ENCODE measurements at places on chromosomes 2 and 18.

GRCh38 chr2:107374249-107374648 is 452.4 kb upstream of the RGPD4 start:
- no peak for DNase-seq

DNA sequence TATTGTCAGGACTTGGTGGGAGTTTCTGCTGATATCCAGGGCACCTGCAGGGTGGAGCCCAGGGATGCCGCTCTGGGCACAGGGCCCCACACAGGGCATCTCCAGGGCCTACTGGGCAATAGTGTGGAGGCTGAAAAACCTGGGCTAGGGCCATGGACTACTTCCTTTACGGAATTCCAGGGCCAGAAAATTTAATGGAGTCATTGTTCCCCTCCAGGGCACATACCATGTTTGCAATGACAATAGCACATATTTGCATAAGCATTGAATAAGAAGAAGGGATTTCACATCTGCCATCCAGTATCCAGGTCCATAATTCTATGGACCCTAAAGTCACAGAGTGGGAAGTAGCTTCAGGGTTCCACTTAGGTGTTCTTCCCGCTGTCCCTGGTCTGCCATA is 103.8 kb upstream of the TPO start:
- DNase-seq: no peak

- no peak for DNase-seq
These were observed 111.1 kb downstream of the FHOD3 start for GRCh38 chr18:36408606-36409005.

GRCh38 chr18:12686100-12686499 is 16.4 kb downstream of the CEP76 start:
- DNase-seq: peak; percentile 59

- DNase-seq: no peak
These were observed 400.3 kb upstream of the PKDCC start for GRCh38 chr2:41647468-41648050.

- DNase-seq: no peak
These were observed 118.9 kb upstream of the STON1 start for GRCh38 chr2:48411046-48411445.

DNA sequence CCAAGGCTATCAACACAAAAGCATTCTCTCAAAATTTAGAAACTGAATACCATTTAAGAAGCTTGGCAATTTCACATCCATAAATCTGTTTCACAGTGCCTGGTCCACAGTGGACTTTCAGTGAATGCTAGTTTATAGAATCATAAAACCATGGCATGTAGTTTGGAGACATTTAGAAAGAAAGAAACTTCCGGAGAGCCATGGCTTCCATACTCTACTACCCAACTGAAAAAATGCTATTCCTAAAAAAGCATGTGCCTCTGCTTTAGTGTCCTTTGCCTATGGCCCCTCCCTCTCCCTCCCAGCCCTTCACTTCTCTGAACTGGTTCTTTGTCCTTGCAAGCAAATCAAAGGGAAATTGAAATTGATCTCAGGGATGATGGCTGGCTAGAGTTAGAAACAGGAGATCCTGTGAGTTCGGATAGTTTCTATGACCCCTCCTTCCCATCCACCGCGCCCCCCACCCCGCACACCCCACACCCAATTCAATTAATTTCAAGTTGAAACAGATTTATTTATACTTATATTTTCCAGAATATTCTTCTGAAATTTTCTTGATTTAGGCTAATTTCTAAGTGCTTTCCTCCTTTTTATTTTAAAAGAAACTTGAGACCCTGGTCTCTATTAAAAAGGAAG is 248.3 kb downstream of the TRIB2 start:
- DNase-seq: peak; percentile 15

DNA sequence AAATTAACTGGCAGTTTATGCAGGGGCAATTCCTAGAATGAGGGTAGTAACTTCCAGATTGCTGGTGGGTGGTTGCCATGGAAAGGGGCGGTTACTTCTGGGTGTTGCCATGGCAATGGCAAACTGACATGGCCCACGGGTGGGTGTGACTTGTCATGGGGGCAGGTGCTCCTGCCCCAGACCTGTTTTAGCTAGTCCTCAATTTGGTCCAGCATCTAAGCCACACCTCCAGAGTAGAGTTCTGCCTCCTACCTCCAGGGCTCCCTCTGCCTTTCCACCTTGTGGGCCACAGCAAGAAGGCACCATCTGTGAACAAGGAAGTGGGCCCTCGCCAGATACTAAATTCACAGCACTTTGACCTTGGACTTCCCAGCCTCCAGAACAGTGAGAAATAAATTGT is 148.7 kb downstream of the TFCP2L1 start:
- DNase-seq: peak; percentile 47

- DNase-seq: peak; percentile 14
These were observed 11.1 kb downstream of the STAMBP start for GRCh38 chr2:73839653-73840411.

GRCh38 chr18:24212939-24213338 is 74.1 kb downstream of the CABYR start:
- no peak for DNase-seq

GRCh38 chr2:100260712-100261620 is 61.3 kb downstream of the LONRF2 start:
- peak; percentile 62 for DNase-seq

Measured in hematopoietic multipotent progenitor cell treated with erythropoietin and hydrocortisone succinate and interleukin-3 and kit ligand, for 6 days (in vitro differentiated cells).